ENCODE measurements at places on chromosomes 16 and 17.
A peak's percentile ranks its signal among the peaks of the same experiment; 100 is the strongest.

DNA sequence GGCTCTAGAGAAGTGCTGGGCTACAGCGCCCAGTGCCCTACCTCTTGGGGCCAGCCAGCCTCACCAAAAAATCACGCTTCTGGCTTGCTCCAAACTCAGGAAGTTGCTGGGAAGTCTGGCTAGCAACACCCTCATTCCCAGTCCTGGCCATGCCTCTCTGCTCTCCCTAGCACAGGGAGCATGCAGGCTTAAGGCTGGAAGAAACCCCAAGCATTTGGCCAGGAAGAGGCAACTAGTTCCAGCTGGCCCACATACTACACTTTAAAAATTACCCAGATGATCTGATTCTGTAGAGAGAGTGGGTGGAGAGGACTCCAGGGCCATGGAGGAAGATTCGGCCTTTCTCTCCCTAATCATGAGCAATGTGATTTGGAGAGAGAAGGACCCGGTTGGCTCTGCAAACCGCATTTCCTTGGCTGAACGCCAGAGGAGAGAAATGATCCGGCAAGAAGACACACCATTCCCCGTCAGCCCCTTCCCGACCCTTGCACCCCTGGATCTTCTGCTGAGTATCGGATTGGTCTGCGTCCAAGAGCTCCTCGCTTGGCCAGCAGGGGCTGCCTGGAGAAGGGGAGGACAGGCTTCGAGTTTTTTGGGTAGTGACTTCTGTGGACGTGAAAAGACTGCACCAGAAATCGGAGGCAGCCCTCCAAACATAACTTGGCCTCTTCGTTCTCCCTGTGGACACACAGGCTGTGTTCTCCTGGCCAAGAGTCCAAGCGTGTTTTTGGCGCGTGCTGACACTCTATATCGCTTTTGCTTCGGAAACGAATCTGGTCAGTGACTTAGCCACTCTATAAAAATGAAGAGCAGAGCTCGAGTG, 406.3 kb downstream of the WWOX start:
- no peak for DNase-seq

GRCh38 chr17:15955793-15956541, 11.0 kb downstream of the ADORA2B start:
- no peak for DNase-seq

DNA sequence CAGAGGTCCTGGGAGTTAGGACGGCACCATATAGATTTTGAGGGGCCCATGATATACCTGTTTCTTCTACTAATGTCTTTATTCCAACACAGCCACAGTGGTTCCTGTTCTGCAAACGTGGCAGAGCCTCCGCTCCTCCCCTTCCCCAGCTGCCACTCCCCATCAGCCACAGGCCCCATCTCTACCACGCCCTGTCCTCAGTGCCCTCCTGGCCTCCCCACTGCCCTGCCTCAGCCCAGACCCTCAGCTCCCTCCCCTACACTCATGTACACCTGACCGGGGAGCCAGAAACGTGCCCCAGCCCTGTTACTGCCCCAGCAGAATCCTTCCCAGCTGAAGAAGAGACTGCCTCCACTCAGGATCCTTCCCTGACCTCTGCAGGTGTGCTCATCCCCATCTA, 11.9 kb upstream of the RBFOX3 start:
- no peak for DNase-seq

GRCh38 chr17:44007346-44008204, 3.2 kb downstream of the NAGS start:
- DNase-seq = no peak

- DNase-seq = no peak
These were observed 76.0 kb downstream of the MARCHF10 start for GRCh38 chr17:62732125-62732524.

- peak; percentile 44 for DNase-seq
These were observed 16.3 kb downstream of the ERAL1 start for GRCh38 chr17:28871056-28871579.

DNA sequence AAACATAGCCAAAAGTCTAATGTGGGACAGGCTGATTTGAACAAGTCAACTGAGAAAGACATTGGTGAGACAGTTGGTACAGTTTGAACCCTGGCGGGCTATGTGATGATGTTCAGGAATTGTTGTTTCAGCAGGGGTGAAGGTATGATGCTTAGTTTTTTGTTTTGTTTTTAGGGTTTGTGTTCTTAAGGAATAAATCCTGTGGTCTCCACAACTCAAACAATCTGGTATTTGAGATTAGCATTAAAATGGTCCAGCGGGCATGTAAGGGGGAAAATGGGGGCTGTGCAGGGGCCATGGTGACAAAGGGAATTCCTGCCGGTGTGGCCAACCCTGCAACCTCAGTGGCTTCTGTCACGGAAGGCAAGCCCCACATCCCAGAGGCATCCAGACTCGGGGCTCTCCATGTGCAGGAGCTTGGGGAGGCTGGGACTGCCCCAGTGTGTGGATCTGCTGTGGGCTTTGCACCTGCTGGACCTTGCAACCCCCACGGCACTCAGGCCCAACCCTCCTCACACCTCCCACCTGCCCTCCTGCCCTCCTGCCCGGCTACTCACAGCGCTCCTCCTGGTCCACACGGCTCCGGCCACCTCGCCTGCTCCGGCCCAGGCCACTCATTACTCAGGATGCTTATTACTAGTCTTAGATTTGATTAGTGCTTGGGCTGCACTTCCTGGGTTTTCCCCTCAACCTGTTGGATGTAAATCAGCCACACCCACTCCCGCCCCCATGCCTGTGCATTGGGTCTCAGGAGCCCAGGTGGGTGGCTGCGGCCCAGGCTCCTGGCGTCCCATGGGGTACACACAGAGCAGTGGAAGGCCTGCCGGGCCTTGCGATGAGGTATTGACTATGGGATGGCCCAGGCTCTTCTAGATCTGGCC, at the start of gene TNFRSF13B:
Gene TNFRSF13B, minus strand, starts transcription at position 661 of the 881 bp plus-strand sequence. Its CDS starts 43 bp downstream, at position 618.
- DNase-seq = no peak

GRCh38 chr16:11202260-11203091, 53.5 kb downstream of the SOCS1 start:
- DNase-seq = no peak

GRCh38 chr17:8935191-8935590, 30.3 kb downstream of the PIK3R5 start:
- no peak for DNase-seq

DNA sequence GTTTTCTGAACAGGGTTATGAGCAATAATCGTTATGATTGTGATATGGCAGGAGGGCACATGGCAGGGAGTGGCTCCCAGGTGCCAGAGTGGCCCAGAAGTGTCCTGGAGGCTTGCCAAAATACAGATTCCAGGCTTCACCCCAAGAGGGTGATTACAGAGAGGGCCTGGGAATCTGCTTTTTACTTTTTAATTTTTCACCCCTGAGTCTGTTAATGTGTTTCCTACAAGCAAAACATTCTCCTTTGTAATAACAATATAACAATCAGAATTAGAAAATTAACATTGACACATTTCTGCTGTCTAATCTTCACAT, 212.4 kb downstream of the SNX29 start:
- no peak for DNase-seq

DNA sequence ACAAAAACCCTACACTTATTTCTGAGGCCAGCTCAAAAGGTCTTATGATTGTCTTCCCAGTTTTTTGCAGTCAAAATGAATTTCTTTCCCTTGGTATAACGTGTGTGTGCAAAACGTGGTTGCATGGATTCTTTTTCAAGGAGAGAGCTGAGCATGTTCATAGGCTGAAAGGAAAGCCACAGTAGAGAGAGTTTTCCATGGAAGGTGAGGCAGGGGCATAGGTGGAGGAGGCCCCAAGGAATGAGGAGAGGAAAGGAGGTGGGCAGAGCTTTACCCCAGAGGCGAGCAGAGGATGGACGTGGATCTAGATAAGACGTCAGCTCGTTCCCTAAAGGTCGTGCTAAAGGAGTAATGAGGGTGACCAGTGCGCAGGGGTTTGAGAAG, 22.8 kb downstream of the TRPV2 start:
- no peak for DNase-seq

DNA sequence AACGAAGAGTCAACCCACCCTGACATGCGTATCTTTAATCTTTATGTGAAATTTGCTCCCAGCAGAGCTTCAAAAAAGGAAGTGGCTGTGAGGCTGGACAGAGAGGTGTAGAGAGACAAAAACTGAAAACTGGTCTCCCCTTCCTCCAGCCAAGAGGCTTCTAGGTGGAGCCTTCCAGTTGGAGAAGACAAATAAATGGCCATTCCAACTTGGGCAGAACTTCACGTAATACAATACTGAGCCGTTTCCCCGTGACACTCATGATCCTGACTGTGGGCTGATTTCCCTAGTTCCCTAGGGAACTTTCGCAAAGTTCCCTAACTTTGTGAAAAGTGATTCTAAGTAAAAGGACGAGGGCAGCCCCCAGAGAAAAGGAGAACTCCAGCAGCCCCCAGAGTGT, 78.8 kb downstream of the ZFHX3 start:
- DNase-seq = no peak

- DNase-seq = peak; percentile 67
These were observed 12.8 kb downstream of the EVPL start for GRCh38 chr17:76014100-76014924.

- no peak for DNase-seq
These were observed 257.6 kb downstream of the FOXL1 start for GRCh38 chr16:86835982-86836381.

DNA sequence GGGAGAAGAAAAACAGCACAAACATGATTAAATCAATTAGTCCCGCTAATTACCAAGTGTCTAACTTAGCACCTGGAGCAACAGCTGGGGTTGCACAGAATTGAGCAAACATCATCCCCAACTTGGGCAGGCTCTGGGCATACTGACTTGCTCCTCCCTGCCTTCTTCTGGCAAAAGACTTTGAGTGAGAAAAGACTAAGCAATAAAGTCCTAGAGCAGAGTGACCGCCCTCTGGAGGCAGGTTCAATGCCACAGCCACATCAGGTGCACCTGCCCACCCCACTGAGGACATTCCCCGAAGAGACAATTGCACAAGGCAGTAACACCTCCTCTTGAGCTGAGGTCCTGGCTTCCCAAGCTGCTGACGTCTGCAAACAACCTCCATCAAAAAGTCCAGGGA, 358.3 kb downstream of the SOX9 start:
- no peak for DNase-seq

DNA sequence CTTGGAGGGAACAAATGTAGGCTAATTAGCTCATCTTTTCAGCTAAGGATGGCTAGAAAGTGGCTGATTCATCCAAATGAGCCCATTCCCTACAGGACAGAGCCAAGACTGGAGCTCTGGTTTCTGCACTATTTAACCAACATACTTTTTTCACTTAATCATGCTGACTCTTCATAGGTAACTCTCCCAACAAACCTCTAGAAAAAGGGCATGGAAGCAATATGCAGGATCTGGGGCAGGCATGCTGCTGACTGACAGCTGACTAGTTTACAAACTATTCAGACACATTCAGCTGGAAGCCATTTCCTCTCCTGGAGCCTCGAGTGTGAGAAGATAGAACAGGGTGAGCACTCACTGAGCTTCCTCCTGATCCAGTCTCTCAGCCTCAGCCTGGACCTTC, 6.2 kb downstream of the BECN1 start:
- no peak for DNase-seq

GRCh38 chr17:43701318-43701743, 39.6 kb upstream of the MEOX1 start:
- no peak for DNase-seq

GRCh38 chr17:73887739-73888138, 243.5 kb upstream of the SDK2 start:
- no peak for DNase-seq

DNA sequence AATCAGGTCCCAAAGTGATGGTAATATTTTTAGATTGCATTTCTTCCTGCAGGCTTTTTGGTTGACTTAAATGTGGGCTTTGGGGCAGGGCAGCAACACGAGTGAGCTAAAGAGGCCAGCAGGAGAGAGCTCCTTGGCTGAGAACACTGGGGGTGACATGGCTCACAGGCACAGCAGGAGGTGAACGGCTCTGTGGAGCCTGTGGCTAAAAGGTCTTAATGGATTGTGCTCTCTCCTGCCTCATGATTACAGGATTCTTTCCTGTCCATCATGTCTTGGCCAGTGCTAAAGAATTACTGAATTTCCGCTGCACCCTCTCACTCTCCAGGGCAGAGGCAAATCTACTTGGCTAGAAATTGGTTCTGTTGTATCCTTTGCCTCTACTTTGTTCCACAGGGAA, 366.6 kb downstream of the HS3ST4 start:
- DNase-seq = no peak

DNA sequence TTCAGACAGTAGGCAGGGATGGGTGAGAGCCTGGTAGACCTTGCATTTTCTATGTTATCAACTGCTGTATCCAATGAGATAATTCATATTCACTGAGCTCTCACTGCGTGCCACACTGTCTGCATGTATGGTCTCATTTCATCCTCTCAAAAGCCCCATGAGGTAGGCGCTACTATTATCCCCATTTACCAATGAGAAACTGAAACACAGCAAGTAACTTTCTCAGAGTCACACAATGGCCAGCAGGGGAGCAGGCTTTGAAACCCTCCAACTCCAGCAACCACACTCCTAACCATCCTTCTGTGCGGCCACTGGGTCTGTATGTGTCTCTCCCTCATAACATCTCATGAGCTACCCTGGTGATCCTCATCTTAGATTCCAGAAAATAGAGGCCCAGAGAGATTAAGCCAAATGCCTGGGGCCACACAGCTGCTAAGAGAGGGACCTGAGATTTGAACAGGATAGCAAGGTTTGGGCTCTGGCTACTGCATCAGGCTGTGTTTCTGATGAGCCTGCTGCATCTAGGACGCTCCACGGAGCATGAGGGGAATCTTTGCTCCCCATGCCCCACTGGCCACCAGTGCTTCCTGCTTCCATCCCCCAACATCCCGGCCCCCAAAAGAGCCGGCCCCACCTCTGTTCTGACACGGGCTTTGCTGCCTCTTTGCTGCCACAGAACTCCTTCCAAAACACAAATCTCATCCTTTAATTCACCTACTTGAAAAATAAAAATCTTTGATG, 3.2 kb downstream of the CCR7 start:
- peak; percentile 67 for DNase-seq

DNA sequence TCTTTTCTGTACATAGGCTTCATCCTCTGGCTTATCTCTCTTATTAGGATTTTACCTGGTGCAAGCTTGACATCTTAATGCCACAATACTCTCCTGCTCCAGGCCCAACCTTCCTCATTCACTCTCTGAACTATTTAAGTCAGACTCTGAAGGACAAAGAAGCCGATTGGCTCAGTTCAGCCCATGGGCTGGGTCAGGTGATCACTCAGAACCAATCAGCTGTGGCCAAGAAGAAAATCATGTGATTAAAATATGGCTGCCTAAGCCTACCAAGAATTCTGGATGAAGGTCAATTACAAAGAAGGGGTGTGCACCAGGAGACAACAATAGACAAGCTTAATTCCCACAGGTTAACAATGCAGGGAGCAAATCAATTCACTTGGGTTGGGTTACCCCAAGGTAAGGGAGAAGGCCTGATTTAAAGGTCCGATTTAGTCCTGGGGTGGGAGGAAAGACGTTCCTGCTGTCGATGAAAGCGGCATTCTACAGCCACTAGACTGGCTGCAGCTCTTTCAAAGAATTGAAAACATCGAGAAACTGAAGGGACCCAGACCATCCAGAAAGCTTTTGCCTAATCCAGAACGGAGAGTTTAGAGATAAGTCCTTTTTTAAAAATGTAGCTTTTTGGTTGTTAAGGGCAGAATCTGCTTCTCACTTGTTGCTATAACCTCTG, 42.9 kb upstream of the NFAT5 start:
- DNase-seq = no peak

Measured in activated T-helper 1 cell treated with anti-CD3 and anti-CD28 coated beads, Interleukin-12 subunit alpha, Interleukin-12 subunit beta, Interleukin-2, Interleukin-4 antibody, amounts not matched to agents 30 ng/mL and 10 ng/mL and 1 ng/mL, durations not matched to agents 14 hours and 24 hours and 36 hours (primary cell).